Stimulated activated naive CD8-positive, alpha-beta T cell treated with anti-CD3 and anti-CD28 coated beads, Interleukin-15, Interleukin-2, amounts not matched to agents 100 U/mL and 50 U/mL, for 24 hours (primary cell): ENCODE measurements at places on chromosomes 5 and 9.
A peak's percentile ranks its signal among the peaks of the same experiment; 100 is the strongest.

- peak; percentile 18 for DNase-seq
Observed at GRCh38 chr5:149860801-149861322, 83.7 kb downstream of the PDE6A start.

GRCh38 chr9:108615152-108615551 lies 240.6 kb downstream of the ACTL7B start:
- DNase-seq: no peak

GRCh38 chr5:126680191-126680817 lies 79.6 kb downstream of the PHAX start:
- DNase-seq: no peak

- DNase-seq: no peak
Observed at GRCh38 chr9:136764301-136764891, at the start of gene LCN15. Gene LCN15, minus strand, starts transcription at chr9:136764518. Its CDS starts 30 bp downstream, at chr9:136764488.

DNA sequence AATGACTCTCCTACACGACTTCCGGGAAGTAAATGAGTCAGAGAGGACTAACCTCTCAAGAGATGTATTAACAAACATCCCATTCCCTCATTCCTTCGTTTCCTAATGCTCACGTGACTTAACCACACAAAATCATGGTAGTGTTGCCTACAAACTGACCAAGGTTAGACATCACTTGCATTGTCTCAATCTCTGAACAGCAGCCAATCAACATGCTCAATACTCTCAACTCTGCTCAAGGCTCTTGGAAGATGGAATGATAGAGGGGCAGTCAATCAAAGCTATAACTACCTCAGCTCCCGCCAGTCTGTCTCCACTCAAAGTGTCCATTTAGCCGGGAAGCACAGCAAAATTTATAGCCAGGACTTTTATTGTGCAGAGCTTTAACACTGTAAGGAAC lies 143.8 kb upstream of the PIK3R1 start:
- DNase-seq: no peak

DNA sequence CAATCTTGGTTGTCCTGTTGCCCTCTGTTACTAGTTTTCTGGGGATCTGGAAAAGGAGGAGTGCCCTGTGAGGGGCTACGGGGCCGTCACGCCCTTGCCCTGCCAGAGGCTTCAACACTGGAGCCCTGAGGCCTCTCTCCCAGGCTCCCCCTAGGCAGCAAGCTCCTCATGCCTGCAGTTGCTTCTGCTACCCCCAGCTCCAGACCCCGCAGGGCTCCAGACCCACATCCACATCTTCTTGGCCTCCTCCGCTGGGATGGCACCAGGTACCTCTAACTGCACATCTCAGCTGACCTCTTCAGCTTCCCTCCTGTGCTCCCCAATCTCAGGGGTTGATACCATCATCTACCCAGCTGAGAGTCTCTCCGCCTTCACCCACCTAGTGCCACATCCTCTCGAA lies 116.0 kb downstream of the ZNF354C start:
- no peak for DNase-seq

- DNase-seq: no peak
Observed at GRCh38 chr5:168072665-168073064, 218.8 kb upstream of the WWC1 start.

DNA sequence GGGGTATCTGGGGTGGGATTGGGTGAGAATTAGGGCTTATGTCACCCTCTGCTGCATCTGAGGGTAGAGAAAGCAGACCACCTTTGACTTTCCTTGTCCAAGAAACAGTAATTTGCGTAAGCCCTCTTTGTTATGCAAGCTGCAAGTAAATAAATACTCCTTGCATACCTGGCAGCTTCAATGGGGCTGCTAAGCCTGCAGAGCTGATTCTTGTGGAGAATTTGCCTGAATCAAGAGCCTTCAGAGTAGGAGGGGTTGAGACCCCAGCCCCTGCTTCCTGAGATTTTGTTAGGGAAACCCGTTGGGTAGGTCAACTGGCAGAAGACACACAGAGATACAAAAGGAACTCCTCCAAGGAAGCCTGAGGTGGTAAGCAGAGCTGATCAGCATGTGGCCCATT lies 515.1 kb downstream of the DMAC1 start:
- DNase-seq: no peak

GRCh38 chr5:54534191-54535004 lies 16.8 kb downstream of the SNX18 start:
- DNase-seq: no peak

- DNase-seq: no peak
Observed at GRCh38 chr9:73916016-73916673, 581.0 kb upstream of the RORB start.

DNA sequence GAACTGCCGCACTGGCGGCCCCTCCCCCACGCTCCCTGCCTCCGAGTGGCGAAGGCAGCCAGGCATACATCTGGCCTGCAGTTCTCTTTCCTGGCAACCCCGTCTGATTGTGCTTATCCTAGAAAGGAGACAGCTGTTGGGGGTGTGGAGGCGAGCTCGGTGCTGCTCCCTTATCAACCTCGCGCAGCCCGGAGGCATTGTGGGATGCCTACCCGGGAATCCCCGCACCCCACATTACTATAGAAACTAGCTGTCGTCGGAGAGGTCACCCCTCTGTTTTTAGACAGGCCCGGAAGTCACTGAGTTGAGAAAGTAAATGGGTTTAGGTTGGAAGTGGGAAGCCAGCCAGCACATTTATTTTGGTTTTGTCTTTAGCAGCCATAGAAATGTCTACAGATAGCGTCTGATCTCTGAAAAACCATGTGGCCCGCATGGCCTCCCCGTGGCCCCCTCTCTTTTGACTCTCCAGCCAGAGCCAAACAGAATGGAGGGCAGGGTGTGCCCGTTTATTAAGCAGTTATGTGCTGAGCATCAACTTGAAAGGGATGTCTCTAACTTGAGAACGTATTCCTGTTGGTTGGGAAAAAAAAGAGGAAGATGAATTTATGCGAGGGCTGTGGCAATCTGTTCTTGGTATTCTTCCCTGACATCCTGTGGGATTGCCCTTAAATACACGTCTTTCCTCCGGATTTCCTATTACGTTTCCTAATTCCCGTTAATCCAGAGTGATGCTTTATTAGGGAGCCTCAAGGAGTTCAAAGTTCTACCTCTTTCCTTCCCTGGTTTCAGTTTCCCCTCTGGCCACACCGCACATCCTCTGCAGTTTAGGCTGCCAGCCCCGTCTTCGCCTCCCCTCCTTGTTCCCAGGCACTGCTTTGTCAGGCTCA lies 3.9 kb downstream of the STC2 start:
- DNase-seq: no peak

DNA sequence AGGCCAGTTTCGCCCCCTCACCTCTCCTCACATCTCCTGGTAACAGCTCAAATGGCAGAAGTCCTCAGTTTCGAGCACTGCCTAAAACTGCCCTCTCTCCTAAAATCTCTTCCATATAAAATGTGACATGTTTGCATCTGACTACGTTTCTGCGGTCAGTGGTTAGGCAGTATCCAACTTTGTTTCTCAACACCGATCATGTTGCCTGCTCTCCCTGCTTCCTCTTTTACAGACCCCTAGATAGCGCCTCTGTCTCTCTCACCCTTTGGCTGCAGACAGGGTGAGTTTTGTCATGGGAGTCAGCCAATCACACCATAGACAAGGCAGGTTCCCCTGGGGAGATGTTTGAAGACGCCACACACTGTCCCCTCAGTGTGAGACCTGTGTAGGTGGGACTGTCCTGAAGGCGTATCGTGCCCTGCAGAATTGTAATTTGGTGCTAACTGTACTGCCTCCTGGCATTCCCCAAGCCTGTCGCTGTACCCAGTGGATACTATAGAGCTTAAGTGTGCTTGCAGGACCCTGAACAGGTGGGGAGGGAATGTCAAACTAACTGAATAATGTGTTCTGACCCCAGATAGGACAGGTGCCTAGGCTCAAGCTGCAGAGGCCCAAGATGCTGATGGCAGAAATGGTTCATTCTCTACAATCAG lies 1.1 kb downstream of the HEXB start:
- DNase-seq: peak; percentile 8

DNA sequence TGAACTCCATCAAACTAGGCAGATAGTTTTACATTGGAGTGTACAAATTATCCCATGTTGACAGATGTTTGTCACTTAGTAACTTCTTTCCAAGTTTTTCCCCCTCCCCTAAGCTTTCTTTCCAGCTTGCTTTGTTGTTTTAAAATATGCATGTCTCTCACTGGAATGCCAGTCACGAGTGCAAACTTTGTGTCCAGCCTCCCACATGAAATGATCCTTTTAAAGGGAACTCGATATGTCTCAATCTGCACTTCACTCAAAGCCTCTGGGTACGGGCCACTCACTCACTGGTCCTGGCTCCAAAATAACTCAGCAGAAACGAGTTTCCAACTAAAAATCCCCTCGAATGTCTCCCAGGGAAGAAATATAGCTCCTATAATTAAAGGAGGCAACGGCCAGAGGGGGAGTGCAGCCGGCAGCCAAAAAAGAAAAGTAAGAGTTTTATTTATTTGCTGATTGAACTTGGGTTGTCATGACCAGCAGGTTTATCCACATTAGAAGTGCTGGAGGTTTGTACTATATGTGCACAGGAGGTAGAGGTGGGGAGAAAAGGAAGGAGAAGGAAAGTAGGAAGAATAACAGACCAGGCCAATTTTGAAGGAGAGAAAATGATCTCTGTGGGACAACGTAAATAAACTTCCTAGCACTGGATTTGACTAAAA lies 17.5 kb downstream of the NR2F1 start:
- DNase-seq: no peak

DNA sequence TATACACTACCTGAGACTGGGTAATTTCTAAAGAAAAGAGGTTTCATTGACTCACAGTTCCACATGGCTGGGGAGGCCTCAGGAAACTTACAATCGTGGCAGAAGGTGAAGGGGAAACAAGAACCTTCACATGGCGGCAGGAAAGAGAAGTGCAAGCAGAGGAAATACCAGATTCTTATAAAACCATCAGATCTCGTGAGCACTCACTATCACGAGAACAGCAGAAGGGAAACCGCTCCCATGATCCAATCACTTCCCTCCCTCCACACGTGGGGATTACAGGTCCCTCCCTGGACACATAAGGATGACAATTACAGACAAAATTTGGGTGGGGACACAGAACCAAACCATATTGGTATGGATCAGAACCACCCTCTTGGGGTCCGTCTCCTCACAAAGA lies 44.2 kb upstream of the SPIN1 start:
- DNase-seq: no peak

- DNase-seq: no peak
Observed at GRCh38 chr5:169544264-169544950, 39.2 kb upstream of the SPDL1 start.

DNA sequence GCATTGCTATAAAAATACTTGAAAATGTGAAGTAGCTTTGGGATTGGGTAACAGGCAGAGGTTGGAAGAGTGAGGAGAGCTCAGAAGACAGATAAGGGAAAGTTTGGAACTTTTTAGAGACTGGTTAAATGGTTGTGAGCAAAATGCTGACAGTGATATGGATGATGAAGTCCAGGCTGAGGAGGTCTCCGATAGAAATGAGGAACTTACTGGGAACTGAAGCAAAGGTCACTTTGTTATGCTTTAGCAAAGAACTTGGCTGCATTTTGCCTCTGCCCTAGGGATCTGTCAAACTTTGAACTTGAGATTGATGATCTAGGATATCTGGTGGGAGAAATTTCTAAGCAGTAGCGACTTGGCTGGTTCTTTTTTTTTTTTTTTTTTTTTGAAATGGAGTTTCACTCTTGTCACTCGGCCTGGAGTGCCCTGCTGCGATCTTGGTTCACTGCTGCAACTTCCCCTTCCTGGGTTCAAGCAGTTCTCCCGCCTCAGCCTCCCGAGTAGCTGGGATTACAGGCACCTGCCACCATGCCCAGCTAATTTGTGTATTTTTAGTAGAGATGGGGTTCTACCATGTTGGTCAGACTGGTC lies 998.9 kb downstream of the TLE1 start:
- DNase-seq: no peak

DNA sequence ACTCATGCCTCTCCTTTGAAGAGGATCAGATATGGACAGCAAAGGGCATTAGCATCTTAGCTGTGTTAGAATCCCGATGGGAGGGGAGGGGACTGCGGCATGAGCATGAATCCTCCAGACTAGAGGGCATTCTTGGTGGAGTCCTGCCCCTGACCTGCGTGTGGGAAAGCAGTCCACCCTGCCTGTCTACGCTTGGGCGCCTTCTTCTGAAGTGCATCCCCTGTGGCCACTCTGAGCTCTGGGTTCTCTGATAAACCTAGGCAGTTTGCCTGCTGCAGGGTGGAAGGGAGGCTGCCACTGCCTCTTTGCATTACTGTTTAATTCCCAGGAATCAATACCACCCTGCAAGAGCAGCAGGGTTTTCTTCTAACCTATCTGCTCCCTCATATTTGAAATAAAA lies 169.3 kb downstream of the INSYN2B start:
- no peak for DNase-seq

GRCh38 chr9:35976726-35977125 lies 18.8 kb upstream of the OR2S2 start:
- DNase-seq: no peak

GRCh38 chr5:56377573-56377972 lies 144.4 kb upstream of the ANKRD55 start:
- no peak for DNase-seq

GRCh38 chr5:58898538-58898937 lies 315.7 kb downstream of the RAB3C start:
- no peak for DNase-seq

GRCh38 chr9:127589955-127590370 lies 22.1 kb upstream of the STXBP1 start:
- peak; percentile 39 for DNase-seq

DNA sequence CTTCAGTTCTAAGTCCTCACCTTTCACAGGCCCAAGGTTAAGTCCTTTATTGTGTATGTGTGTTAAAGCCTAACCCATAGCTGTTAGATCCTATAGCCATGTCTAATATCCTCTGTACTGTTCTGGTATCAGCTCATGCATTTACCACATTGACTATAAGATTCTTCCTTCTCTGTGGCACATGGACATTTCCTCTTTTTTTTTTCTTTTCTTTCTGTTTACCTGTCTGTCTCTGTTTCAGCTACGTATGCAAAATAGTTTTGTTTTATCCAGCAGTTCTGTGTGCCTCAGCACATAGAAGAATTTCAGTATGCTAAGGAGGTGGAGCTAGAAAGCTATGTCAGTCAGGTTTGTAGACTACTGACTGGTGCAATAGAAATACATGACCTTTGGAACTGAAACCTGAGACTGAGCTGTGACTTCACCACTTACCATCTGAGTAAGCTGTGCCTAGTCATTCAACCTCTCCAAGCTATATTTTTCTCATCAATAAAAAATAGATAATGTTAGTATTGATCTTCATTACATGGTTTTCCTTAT lies 155.6 kb upstream of the VLDLR start:
- no peak for DNase-seq

GRCh38 chr5:7886849-7887475 lies 18.0 kb downstream of the MTRR start:
- DNase-seq: no peak

DNA sequence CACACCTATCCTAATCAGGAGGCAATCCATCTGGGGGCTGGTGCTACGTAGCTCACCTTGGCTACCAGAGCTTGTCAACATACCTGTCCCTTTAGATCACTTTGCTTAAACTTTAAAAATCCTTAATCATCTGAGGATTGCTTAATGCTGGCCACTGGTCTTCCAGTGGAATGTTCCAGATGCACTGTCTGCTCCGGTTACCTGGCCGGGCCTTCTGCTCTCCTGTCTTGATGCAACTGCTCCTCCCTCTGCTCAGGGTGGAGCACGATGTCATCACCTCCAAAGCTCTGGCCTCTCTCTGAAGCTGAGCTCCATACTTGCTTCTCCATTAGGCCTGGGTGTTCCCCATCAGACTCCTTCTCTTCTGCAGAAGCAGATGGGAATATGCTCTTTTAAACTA lies 106.5 kb upstream of the OTULINL start:
- no peak for DNase-seq
